ENCODE measurements at places on chromosomes 3 and 15. TPM values are rescaled to one million over a fixed set of nuclear protein-coding genes. Genes with fewer than 3 reads are reported as not detected.

ZBED2 gene
- total RNA-seq = 8.2 TPM

LRRC2 gene
- total RNA-seq = 1.2 TPM

CFAP44 gene
- total RNA-seq = 14.1 TPM

ACTC1 gene
- 0.62 TPM for total RNA-seq

RARB gene
- total RNA-seq = 5.6 TPM

PLSCR2 gene
- 0.86 TPM for total RNA-seq

DNA sequence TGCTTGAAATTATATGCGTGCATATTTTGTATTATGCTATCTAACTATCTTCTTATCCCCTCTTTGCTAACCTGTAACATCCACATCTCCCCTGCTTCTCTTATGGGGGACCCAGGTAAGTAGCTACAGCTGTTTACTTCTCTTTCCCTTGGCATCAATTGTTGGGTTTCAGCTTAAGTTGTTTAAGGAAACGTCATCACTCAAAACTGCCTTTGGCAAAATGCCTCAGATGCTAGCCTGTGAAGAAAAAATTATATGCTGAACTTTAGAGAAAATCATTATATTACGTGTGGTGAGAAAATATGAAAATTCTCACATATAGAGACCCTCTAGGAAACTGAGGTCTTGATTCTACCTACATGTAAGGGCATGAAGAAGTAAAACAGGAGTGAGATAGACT, 447.0 kb upstream of the NECTIN3 start:
- no peak for DNase-seq

- DNase-seq = no peak
Measured at GRCh38 chr3:61812517-61812916, 251.1 kb downstream of the PTPRG start.

DNA sequence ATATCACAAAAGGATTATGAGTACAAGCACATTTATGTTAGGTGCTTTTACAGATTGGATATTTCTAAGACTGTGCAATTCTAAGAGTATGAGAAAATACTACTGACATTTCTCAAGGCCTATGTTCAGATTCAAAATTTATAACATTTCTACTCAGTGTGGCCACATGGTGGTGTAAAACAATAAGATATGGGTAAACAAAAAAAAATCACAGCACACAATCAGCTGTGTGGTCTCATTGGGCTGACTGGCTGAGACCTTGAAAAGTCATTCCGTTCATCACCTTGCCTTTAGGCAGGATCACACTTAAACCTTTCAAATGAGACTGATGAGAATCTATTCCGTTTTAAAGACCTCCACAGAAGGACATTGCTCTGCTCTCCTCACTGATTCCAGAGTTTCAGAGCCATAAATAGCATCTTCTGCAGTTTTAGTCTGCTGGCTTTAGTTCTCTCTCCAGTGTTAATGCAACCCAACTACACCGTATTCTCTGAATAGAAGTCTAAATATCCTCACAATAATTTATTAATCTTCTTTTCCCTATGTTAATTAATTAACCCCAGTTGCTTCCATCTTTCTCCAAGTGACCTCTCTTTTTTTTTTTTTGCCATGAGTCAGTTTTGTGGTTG, 158.2 kb downstream of the SPATA16 start:
- DNase-seq = no peak

DNA sequence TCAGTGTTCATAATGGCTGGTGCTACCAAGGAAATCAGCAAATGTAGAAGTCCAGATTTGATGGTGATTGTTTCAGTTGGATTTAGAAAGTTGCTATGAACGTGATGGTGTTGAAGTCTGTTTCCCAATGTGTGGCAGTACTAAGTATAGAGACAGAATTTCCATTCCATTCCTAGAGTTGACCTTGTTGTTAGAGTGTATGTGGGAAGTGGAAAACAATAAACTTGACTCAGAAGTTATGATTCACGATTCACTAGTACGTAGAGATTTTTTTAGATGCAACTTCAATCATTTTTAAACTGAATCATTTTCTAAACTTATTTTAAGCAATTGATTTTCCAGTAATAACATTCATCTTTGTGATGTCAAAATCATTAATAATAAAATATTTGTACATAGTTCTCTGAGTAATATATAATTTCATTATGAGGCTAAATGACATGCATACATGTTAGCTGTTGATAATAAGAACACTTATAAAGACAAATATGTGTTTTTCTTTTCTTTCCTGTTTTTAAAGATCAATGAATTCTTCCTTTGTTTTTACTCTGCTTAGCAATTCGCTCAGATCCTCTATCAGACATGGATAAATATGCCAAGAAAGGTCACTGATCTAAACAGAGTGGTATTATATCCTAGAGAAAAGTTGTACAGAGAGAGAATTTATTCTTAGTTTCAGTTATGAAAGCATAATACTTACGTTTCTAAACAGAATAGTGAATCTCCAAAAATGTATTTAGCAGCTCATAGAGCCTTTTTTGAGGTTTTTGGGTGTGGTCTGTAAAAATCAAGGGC, 108.8 kb upstream of the GPR149 start:
- no peak for DNase-seq

DNA sequence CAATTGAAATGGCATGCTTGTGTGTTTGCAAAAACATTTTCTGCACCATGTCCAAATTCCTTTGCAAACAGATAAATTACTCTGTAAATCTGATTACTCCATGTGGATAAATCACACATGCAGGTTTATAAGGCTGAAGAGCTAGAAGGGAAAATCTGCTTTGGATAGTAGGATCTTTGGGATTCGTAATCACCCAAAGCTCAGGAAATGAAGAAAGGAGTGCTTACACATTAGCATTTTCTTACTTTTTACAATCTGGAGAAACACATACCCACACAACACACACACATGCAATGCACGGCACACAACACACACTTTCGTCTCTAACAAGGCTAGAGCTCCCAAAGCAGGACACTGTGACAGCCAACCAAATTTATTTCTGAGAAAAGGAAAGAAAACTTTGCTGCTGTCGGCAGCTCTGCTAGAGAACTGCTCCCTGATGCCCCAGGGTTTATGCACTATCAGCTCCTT, 2.1 kb downstream of the LSAMP start:
- no peak for DNase-seq

DNA sequence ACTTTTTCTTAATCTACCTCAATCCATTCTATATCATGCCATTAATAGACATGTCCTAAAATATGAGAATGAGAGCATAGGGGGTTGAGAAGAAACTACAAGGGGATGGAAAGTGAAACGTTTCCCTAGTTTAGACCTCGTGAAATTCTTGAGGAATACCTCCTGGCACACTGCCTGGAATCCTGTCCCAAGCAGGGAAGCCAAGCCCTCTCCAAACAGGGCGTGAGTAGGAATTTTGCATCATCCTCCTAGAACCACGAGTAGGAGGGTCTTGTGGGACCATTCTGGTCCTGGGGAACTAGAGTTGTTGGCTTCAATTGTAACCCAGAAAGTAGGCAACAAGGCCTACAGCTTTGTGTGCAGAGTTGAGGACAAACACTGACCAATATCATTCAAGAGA, 19.6 kb upstream of the C3orf80 start:
- DNase-seq = no peak

DNA sequence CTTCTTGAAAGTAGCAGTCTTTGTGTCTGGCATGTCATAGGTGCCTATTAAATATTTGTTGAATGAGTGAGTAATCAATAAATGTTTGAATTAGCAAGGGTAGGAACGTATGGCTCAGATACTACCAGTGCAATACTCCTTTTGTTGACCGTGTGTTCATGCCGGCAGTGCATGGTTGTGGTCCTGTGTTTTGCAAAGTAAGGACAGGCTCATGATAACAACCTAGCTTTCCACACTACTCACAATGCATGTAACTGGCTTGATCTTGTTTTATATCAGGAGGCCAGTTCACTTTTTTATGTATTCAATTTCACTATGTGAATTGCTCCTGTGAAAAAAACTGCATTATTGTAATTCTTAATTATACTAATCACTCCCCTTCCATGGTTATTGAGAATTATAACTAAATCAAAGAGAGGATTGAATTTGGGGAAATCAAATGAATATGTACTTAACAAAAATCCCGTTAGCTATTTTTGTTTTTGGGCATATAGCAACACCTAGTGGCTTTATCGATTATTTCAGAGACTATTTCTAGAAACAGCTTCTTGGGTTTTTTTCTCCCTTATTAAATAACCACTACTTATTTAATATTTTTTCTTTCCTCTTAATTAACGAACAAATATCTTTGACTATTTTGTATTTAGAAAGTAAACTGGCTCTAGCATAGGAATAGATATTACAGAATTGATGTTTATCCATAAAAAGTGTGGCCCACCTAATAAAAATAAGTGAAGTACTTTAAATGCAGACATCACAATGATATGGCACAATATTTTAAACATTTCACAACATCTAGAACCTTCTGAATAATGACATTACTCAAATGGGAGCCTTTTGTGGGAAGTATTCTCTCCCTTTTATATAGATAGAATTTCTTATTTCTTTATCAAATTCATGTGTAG, 218.5 kb downstream of the BBX start:
- no peak for DNase-seq

DNA sequence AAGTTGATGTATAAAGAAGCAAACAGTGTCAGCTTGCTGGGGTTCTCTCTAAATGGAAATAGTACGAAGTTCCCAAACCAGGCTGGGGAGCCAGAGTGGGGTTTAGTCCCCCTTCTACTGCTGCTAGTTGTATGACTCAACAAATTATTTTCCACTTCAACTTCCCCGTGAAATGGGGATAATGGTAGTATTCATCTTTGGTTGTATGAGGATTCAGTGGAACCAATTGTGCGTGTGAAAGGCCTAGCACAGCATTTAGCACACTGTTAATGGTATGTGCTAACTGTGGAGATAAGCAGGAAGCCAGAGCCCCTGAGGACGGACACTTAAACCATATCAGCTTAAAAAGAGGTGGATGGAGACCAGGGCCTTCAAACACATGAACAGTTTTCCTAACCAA, 4.2 kb downstream of the SORD start:
- no peak for DNase-seq

DNA sequence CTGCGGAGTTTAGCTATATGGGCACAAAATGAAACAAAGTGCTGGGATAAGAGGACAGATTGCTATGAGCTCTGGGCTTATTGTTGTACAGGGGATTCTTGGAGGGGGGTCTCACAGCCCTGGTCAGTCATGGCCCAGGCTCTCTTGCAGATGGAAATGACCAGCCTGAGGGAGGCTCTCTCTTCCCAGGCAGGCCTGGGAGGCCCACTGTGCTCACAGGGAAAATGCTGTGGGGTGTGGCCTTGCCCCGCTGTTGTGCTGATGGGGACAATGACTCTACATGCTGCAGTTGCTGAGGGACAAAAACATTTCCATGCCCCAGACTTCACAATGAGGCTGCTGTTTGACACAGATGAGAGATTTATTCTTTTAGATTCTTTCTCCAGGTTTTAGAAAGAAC, 202.2 kb downstream of the KLF13 start:
- no peak for DNase-seq

GRCh38 chr3:20111836-20112235, 71.6 kb downstream of the KAT2B start:
- DNase-seq = no peak

DNA sequence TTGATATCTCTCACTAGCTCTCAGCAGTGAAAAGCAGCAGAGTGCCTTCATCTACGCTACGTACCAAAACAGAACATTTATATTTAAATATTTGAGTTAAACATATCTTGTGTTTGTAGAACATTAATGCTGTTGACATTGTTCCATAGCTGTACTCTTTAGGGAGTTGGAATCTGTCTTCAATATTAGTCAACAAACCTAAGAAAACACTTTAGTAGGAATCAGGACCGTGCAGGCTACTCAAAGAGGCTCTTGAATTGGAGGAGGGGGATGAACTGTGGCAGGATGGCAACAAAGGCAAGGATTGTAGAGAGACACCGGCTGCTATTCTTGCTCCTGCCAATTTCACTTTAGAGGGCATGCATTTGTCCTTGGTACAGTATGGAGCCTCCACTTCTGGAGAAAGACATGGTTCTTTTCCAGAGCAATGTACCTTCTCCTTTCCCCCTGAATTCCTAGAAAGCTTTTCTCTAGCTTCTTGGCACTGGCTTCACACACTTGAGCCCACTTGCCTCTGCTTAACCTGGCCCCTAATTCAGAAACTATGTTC, 265.9 kb downstream of the CD47 start:
- DNase-seq = no peak

GRCh38 chr3:49872801-49873281, 3.1 kb upstream of the CAMKV start:
- DNase-seq = no peak

- DNase-seq = no peak
Measured at GRCh38 chr15:53834214-53834613, 74.8 kb upstream of the WDR72 start.

DNA sequence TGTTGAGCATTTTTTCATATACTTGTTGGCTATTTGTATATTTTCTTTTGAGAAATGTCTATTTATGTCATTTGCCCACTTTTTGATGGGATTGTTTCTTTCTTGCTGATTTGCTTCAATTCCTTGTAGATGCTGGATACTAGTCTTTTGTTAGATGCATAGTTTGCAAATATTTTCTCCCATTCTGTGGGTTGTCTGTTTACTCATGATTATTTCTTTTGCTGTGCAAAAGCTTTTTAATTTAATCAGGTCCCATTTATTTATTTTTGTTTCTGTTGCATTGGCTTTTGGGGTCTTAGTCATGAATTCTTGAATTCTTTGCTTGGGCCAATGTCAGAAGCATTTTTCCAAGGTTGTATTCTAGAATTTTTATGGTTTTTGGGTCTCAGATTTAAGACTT, 251.7 kb downstream of the WNT5A start:
- DNase-seq = no peak

- DNase-seq = no peak
Measured at GRCh38 chr3:127999509-128000106, 52.6 kb upstream of the SEC61A1 start.

DNA sequence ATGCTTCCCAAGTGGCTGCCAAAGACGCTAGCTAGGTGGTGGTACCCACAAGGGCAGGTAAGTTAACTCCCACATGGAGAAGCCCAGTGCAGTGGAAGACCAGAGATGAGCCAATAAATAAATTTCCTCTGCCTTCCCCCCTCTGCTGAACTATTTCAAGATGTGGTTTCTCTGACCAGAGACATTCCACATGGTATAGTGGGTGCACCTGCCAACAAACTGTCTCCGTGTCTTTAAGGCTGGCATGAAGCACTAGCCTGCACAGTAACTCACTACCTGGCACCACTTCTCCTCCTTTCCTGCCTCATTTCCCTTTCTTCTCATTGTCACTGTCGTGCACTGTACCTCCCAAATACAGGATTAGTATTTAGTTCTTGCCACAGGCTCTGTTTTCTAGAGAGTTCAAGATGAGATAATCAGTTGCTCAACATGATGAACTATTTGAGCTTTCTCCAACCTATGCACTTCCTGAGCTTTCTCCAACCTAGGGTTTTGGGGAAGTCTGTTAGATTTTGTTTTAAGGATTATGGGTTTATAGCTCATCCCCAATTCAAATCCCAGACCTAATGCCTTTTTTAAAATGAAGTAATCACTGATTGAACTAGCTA, 8.4 kb upstream of the CRTAP start:
- DNase-seq = no peak

DNA sequence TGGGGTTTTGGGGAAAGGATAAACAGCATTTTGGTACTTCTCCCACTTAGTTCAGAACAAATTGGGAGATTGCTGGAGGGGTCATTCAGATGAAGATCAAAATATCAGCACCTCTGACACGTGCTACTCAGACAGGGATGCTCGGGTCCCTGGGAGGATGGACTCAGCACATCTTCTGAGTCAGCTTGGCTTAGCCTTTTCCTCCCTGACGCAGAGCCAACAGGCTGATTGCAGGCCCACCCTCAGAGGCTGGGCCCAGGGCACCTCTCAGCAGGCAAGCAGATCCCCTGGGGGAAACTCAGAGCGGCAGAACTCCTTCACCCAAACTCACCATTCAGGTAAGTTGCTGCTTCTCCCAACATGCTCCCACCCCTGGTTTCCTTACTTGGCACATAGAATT, 304.9 kb downstream of the TLE3 start:
- no peak for DNase-seq

- DNase-seq = no peak
Measured at GRCh38 chr3:183587336-183587735, 31.8 kb upstream of the KLHL6 start.

All from lower lobe of right lung (tissue), 2 donors.